ENCODE measurements at places on chromosomes 5 and 9. TPM values are rescaled to one million over a fixed set of nuclear protein-coding genes. Genes with fewer than 3 reads are reported as not detected.

GRCh38 chr5:177328545-177329231 lies 17.0 kb upstream of the MXD3 start:
- peaks cover 8% of the 10 kb centered on the region for H3K4me1 ChIP-seq
- H3K4me3 ChIP-seq: no peak overlapping the region
- H3K27me3 ChIP-seq: no peaks in the 10 kb centered on the region
- DNase-seq: no peak

- H3K36me3 ChIP-seq: no peaks in the 10 kb centered on the region
- no peak overlapping the region for H3K4me3 ChIP-seq
- H3K27ac ChIP-seq: no peak overlapping the region
Measured at GRCh38 chr9:4077499-4078102, 222.3 kb downstream of the GLIS3 start.

- no peak overlapping the region for H3K27ac ChIP-seq
- H3K27me3 ChIP-seq: no peaks in the 10 kb centered on the region
- H3K36me3 ChIP-seq: peaks cover 100% of the 10 kb centered on the region
- no peaks in the 10 kb centered on the region for H3K4me1 ChIP-seq
- no peak overlapping the region for H3K4me3 ChIP-seq
Measured at GRCh38 chr5:134813827-134814226, 31.9 kb upstream of the C5orf24 start.

Gene ARL14EPL
- not detected for total RNA-seq

- DNase-seq: no peak
- H3K27me3 ChIP-seq: no peaks in the 10 kb centered on the region
- H3K27ac ChIP-seq: no peak overlapping the region
- H3K36me3 ChIP-seq: no peaks in the 10 kb centered on the region
- no peak overlapping the region for H3K4me3 ChIP-seq
Measured at GRCh38 chr5:18523380-18523779, 889.1 kb downstream of the TAF11L14 start.

DNA sequence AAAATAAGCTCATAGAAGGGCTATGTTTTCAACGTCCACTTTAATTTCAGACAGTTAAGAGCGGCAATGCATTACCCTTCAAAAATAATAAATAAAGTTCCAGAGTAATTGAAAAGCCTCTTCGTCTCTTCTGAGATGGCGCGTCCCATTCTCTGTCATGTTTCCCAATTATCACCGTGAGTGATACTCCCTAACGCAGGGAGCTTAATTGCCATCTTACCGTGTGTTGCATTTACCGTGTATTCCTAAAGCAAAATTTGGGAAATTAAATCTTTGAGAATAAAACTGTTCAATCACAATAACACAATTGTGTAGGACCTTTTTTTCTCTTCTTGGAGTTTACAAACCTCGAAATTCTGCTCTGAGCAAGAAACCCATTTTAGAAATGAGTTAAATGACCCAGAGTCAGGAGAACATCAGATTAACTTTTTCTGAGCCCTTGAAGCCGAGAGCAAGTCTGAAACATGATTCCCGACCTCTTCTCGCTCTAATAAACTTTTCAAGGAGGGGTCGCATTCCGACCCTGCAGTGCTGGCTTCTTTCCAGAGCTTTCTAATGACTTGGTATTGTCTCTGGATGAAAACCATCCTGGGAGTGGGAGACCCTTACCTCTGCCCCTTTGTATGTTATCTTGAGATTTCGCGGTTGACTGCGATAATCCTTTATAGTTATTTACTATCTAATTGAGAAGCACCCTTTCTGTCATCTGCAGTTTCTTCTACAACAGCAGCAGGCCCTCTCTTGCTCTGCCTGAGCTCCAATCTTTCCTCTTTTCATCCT lies 251.5 kb downstream of the FSTL4 start:
- no peaks in the 10 kb centered on the region for H3K36me3 ChIP-seq
- no peaks in the 10 kb centered on the region for H3K27me3 ChIP-seq
- DNase-seq: no peak
- H3K27ac ChIP-seq: no peak overlapping the region
- peaks cover 6% of the 10 kb centered on the region for H3K4me1 ChIP-seq
- no peak overlapping the region for H3K4me3 ChIP-seq

Gene GDF9
- not detected for total RNA-seq

GRCh38 chr5:50553560-50553984 lies 112.5 kb upstream of the EMB start:
- DNase-seq: no peak
- H3K4me1 ChIP-seq: no peaks in the 10 kb centered on the region
- H3K27me3 ChIP-seq: no peaks in the 10 kb centered on the region

Data from stomach (tissue), 19 donors.